ENCODE measurements at places on chromosomes 3 and 15.

DNA sequence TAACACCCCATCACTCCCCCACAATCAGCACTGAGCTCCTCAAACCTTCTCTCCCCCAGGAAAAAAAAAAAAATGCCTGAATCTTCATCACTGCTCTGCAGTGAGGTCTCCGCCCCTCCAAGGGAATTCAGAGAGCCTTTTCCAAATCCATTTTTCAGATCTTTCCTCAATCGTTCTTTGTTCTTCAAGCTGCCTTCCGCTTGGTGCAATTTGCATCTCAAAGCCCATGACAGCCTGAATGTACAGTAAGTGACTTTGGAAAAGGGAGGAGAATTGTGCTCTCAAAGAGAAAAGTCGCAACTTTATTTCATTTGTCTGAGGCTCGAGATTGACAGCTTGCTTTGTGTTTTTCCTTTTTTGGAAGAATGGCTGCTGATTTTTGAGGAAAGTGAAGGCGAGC lies 75.0 kb downstream of the CORO2B start:
- no peak for DNase-seq

GRCh38 chr15:97234851-97235610 lies 725.5 kb upstream of the ARRDC4 start:
- no peak for DNase-seq

DNA sequence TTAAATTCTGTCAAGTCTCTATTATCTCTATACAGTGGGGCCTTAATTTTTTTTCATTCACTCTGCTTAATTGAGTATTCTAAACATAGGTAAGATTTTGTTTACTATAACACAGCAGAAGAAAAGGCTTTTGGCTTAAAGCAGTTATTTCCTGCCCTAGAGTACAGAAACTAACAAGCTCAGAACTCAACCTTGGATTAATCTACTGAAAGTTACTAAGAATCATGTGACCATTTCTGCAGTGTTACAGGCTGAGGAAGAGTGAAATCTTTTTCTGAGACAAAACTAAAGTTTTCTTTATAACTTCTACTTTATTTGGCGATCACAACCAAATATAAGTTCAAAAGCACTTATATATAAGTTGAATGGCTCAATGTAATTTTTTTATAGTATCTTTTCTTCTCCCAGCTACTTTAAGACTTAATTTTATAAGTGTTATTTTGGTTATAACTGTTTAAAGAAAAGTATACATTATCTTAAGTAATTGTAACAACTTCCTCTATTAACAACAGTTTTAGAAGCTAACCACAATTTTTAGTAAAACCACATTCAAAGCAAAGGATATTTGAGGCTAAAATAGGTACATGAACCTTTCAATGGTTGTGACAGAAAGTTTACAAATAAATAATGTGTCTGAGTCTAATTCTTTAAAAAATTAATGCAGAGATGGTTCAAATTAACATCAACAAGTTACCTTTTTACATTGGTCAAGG lies 240.6 kb upstream of the NAALADL2 start:
- no peak for DNase-seq

DNA sequence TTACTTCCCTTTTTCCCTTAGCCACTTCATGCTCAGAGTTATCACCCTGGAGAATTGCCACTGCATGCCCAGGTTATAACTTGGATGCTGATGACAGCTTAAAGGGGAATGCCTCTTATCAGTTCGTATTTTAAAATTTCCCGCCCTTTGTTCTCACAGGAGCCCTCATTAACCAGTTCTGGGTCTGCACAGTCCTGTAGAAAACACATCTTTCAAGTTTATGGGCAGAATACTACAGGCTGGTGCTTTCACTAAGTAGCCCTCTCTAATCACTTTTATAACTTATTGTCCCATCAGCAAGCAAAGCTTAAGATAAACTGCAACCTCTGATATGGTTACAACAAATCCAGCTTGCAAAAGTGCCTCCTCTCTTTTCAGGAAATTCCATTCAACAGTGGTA lies 587.3 kb upstream of the UBE2E2 start:
- no peak for DNase-seq

DNA sequence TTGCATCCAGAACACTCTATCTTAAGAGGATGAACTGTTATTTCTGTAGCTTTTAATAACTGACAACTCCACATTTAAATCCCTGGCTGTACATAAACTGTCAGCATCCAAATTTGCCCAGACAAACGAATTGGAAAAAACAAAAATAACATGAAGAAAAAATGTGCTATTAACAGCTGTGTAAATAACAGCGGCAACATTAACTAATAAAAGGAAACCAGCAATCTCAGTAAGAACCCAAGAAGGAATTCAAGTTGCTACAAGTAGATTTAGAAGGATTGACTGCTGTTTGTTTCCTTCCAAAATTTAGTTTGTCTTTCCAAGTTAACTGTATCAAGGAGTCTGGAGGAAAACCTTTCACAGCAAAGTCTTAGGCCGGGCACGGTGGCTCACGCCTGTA lies 550.6 kb upstream of the MDFIC2 start:
- no peak for DNase-seq

GRCh38 chr3:29591579-29591978 lies 310.7 kb downstream of the RBMS3 start:
- no peak for DNase-seq

- DNase-seq = no peak
Observed at GRCh38 chr15:78052545-78052944, 25.0 kb downstream of the TBC1D2B start.

- no peak for DNase-seq
Observed at GRCh38 chr15:90512981-90513380, 16.7 kb upstream of the CRTC3 start.
